Epithelial cell of proximal tubule (primary cell): ENCODE measurements at places on chromosomes 1 and 21.

DNA sequence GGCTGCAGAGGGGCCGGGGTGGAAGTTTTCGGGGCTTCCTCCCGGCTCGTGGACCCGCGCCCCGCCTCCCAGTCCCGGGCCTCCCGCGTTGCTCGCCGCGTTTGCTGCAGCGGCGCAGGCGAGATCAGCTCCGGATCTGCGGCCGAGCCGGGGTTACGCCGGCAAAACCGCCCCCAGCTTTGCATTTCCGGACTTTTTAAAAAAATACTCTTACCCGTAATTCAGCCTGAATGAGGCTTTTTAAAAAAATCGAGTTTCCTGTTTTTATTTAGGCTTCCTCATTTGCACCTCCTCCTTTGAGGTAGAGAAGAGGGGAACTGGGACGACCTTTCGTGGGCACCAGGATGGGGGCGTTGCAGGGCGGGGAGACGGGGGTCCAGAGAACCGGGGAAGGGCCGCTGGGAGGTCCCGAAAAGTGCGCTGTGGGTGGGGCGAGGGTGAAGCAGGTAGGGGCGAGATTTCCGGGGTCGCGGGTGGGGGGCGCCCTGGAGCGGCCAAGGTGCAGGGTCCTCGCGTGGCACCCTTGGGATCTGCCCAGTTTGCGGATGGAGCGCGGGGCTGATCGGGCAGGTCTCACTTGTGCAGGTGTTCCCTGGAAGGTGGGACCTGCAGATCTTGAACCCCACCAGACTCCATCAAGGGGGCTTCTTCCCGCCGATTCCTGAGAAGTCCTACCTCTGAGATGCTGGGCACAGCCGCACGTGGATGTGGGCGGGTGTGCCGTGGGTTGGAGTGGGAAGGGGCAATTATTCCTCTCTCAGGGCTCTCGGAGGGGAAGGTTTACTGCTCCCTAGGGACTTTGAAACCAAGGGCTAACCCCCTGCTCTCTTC is 1.1 kb downstream of the PIK3CD start:
- no peak for DNase-seq

DNA sequence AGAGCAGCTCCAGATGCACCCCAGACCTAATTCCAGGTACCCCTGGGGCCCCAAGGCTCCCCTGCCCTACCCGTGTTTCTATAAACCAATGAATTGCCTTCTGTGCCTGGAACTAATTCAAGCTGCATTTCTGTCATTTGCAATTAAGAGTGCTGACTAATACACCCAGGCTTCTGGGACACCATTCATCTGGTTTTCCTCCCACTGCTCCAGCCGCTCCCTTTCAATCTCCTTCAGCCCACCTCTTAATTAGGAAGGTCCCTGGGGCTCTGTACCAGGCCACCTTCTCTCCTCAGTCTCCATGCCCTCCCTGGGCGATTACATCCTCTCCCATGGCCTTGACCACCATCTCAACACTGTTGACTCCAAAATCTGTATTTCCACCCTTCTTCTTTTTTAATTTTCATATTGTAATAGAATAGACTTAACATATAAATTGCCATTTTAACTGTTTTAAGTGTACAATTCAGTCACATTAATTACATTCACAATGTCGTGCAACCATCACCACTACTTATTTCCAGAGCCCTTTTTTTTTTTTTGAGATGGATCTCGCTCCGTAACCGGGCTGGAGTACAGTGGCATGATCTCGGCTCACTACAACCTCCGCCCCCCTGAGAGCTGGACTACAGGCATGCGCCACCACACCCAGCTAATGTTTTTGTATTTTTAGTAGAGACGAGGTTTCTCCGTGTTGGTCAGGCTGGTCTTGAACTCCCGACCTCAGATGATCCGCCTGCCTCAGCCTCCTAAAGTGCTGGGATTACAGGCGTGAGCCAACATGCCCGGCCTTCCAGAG is 9.2 kb upstream of the GJB3 start:
- no peak for DNase-seq

- no peak for DNase-seq
Measured at GRCh38 chr1:236064674-236065508, at the start of gene NID1. Gene NID1, minus strand, starts transcription at chr1:236065090. Its CDS starts 11 bp downstream, at chr1:236065079.

DNA sequence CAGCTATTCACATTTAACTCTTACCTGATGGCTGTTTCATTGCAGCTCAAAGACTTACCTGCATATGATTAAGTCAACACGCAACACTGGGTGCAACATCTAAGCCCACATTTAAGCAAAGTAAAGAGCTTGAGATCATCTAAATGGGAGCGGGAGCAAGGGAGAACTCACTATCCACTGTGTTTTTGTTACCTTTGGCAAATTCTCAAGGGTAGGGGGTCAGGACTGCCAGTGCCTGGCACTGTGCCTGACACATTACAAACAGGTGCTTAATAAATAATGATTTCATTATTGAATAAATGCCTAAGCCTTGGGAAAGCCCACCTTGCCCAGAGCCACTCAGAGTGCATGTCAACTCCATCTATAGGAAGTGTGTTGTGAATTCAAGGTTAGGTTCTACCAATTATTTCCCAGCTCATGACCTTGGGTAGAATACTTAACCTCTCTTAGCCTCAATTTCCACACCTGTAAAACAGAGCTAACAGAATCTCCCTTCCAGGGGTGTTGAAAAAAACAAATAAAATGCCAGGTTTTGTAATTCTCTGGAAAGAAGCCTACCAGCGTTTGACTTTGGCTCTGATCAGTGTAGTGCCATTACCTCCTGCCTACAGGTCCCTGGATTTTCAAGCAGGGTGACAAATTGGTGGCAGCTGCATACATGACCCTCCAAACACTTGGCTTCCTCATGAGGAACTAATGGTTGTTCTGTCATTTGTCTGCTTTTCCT is 109.7 kb downstream of the TGFBR3 start:
- DNase-seq = no peak

- no peak for DNase-seq
Measured at GRCh38 chr1:116559304-116559761, 11.5 kb downstream of the CD58 start.

- DNase-seq = no peak
Measured at GRCh38 chr1:5503556-5504363, 488.5 kb downstream of the NPHP4 start.

DNA sequence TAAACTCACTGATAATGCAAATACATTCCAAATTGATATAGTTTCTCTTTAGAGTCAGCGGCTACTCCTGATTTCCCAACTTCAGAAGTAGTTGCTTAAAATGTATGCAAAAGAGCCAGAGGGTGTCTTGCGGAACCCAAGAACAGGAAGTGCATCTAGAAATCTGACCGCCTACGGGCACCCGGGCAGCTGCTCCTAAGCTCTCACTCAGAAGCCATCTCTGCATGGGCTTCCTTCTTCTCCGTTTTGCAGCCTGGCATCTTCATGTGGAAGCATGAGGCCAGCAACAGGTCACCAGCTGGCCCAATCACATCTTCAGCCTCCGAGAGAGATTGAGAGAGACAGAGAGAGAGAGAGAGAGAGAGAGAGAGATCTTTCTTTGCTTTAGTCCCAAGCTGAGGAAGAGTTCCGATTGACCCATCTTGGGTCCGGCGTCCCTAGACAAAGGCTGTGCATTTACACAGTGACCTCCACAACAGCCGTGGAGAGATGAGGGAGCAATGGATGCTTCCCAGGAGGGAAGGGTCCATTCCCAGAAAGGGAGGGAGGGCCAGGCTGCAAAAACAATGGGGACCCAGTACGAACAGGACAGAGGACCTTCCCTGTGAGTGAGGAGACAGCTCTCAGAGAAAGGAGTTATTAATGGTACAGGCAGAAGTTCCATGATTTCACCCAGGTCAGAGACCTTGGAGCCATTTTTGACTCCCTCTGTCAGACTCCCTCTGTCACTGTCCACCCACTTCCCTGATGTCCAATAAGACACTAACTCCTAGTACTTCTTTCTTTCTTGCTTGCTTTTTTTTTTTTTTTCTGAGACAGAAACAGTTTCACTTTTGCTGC is 28.2 kb upstream of the SLC30A1 start:
- DNase-seq = no peak
